ENCODE measurements at places on chromosomes 3 and 15. TPM values are rescaled to one million over a fixed set of nuclear protein-coding genes. Genes with fewer than 3 reads are reported as not detected.

GRCh38 chr3:195116407-195117185 is 154.4 kb downstream of the XXYLT1 start:
- DNase-seq = no peak

GRCh38 chr3:174060431-174060830 is 662.9 kb downstream of the NLGN1 start:
- no peak for DNase-seq

The DHFR2 gene
- 2.7 TPM for polyA plus RNA-seq

The SLC9C1 gene
- not detected for polyA plus RNA-seq

The ZBED2 gene
- polyA plus RNA-seq = 0.06 TPM

The PSTPIP1 gene
- 0.79 TPM for polyA plus RNA-seq

The TOPAZ1 gene
- not detected for polyA plus RNA-seq

DNA sequence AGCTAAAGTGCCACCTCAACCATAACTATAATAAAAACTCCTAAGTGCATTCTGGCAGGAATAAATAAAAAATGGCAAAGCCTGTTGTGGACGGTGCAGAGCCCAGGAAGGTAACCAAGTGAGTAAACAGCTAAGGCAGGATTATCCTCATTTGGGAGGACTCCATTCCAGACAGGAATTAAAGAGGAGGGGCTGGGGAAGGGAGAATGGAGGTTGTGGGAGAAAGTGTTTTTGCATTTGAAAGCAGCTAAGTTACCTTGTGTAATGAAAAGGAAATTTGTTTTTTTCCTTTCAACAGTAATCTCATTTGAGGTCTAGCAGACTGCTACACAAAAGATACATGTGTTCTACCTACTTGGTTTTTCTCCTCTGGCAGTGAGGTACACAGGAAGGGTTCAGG is 248.5 kb downstream of the TIGIT start:
- DNase-seq = no peak

Data from fibroblast of lung (primary cell).